T-helper 2 cell (primary cell): ENCODE measurements at places on chromosomes 11 and 22.

- no peak for DNase-seq
Observed at GRCh38 chr11:70314730-70315129, 44.2 kb downstream of the PPFIA1 start.

GRCh38 chr22:30922151-30922611 lies 46.4 kb downstream of the MORC2 start:
- peak; percentile 92 for DNase-seq

DNA sequence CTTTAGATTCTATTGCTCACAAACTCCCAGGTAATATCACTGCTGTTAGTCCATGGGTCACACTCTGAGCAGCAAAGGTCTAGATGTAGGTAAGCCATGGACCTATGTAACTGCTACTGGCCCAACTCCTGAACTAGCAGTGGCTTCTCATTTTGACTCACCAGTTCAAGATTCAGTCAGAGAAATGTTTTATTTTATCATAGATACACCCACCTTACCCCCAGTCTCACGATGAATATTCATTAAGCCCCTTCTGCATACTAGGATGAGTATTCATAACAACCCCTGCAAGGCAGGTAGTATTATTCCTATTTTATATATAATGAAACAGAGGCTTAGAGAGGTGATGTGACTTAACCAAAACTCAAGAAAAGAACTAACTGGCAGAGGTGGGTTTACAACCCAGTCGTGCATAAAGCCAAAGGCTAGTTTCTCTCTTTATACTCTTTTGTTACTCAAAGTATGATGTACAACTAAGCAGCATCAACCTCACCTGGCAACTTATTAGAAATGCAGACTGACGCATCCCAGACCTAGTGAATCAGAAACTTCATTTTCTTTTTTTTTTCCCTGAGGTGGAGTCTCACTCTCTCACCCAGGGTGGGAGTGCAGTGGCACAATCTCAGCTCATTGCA lies 957.6 kb upstream of the CCDC90B start:
- DNase-seq: no peak

DNA sequence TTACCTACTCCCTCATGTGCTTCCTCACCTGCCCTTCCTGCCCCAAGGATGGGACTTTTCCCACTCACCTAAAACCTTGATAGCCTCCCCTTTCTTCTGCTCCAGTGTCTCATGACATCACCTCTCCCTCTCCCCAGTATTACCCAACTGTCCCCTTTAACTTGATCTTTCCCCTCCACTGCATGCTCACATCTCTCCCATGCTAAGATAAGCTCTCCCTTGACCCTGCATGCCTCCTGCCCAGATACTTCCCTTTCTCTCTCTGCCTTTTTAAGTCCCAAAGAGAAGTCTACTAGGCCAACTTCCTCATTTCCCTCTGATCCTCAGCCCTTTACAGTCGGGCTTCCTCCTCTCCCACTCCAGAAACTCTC lies 14.8 kb downstream of the CD3E start:
- DNase-seq: no peak

DNA sequence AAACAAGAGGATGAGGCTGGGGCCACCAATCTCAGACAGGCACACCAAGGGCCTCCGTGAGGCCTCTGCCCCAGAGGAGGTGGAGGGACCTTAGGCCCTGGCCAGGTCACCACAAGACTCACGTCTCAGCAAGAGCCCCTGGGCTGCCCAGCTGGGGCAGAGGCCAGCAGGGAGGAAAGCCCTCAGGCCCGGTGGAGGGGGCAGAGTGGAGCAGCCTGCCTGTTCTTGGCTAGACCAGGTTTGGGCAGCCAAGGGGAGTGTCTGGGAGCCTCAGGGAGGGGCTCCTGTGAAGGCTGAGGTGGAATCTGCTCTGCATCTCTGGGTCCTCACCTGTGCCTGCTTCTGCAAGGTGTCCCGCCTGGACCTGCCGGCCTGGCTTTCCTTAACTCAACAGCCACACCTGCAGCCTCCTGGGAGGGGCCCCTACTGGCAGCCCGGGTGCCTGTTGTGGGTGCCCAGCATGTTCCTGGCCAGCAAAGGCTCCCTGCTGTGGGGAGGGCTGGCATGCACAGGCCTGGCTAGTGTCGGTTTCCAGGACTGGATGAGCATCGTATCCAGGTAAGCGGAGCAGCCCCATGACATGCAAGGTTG lies 11.9 kb downstream of the TTLL12 start:
- DNase-seq: no peak

DNA sequence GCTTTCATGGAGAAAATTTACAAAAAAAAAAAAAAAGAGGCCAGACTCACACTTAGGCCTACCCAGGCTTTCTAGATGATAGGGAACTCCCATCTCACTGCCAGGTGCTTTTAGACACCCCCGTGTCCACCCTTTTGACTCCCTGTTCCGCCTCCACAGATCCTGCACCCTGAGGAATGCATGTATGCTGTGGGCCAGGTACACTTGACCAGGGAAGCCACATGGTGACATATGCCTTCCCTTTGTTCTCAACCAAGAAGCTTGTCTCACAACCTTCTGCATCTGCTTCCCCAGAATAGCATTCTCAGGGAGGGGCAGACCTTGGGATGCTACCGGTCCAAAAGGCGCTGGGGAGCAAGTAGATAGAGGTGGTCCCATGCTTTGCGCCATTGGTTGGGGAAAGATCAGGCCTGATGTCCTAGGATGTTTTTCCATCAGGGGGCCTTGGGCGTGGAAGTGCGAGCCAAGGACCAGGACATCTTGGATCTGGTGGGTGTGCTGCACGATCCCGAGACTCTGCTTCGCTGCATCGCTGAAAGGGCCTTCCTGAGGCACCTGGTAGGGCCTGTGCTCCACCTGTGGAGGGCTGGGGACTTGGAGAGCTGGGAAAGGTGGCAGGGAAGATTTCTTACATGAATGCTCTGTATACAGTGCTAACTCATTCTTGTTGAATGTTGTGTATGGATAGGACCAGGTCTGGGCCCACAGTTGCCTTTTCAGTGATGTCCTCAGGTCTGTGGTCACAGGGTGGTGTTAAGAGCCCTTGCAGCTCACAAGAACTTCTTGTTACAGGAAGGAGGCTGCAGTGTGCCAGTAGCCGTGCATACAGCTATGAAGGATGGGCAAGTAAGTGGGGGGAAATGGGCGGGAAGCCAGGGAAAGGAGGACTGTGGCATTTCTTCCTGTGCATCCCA lies 7.5 kb downstream of the HMBS start:
- DNase-seq: no peak

DNA sequence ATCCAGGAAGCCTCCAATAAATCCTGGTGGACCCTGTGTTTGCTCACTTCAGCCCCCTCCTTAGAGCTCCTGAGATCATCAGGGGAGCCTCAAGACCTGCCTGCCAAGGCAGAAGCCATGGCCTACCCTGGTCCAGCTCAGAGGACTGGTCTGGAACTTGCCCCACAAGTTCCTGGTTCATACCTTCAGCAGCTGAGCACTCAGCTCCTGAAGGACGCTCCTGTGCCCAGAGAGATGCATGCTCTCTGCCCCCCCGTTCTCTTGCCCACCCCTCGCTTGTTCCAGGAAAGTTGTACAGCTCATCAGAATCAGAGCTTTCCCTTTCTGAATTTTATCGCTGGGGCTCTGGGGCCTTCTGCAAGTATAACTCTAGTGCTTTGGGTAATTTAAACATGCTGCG lies 210.5 kb upstream of the ISX start:
- DNase-seq: no peak

- no peak for DNase-seq
Observed at GRCh38 chr22:46646531-46647215, 26.5 kb downstream of the GRAMD4 start.

DNA sequence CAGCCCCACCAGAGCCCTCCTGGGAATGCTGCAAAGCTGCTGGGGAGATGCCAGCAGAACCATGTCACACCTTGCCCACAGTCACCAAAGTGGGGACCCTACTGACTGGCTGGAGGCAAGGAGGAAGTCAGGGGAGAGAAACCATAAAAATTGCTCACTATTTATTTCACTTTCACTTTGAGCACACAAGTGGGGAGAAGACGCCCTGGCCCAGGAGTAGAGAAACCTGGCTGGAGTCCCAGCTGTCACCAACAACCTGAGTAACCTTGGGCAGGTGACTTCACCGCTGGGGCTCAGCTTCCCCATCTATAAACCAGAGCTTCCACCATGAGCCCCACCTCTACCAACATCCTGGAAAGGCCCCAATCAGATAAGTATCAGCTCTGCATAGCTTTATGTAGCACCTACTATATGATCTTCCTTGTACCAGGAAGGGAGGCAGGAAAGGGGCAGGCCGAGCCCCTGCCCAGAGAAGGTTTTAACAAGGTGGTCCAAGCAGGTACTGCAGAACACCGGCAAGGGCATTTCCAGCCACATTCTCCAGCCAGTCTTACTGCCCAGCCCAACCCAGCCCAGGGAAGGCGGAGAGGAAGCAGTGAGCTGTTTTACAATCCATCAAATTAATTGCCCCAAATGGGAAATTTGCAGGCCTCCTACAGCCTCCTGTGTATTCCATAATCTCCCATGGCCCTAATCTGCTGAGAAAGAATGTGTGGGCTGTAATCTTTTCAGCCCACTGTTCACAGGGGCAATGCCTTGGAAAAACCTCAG lies 27.6 kb downstream of the PLEKHA7 start:
- peak; percentile 2 for DNase-seq

GRCh38 chr11:32426819-32427615 lies 8.3 kb downstream of the WT1 start:
- no peak for DNase-seq

GRCh38 chr11:2406451-2406850 lies 5.9 kb downstream of the TSSC4 start:
- no peak for DNase-seq

DNA sequence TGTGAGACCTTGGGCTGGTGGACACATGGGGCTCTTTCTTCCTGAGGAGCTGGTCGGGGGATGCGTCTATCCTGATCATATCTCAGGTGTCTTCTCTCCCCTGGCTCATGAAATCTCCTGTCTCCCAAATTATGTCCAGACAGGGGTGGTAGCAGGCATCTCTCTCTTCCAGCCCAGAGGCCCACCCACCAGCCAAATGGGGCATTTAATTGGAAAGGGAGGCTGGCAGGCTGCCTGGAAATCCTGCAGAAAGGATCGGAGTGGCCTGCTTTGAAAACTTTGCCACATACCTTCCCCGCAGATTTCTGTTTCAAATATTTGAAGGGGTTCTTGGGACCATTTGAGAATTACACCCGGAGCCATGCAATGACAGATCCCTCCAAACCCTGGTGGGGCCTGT lies 37.4 kb downstream of the SMIM38 start:
- no peak for DNase-seq

- DNase-seq: no peak
Observed at GRCh38 chr11:10301656-10302358, 3.1 kb upstream of the ADM start.

DNA sequence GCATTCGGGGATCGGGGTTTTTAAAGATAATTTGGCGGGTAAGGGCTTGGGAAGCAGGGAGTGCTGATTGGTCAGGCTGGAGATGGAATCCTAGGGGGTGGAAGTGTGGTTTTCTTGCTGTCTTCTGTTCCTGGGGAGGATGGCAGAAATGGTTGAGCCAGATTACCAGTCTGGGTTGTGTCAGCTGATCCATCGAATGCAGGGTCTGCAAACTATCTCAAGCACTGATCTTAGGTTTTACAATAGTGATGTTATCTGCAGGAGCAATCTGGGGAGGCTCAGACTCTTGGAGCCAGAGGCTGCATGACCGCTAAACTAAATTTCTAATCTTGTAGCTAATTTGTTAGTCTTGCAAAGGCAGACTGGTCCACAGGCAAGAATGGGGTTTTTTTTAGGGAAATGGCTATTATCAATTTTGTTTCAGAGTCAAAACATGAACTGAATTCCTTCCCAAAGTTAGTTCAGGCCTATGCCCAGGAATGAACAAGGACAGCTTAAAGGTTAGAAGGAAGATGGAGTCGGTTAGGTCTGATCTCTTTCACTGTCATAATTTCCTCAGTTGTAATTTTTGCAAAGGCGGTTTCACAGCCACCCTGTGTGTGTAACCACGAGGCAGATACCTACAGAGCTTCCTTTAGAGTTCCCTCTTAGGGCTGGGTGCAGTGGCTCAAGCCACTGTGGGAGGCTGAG lies 10.2 kb downstream of the SCGB1A1 start:
- no peak for DNase-seq

- DNase-seq: peak; percentile 59
Observed at GRCh38 chr11:64152841-64153691, 12.8 kb downstream of the MACROD1 start.

DNA sequence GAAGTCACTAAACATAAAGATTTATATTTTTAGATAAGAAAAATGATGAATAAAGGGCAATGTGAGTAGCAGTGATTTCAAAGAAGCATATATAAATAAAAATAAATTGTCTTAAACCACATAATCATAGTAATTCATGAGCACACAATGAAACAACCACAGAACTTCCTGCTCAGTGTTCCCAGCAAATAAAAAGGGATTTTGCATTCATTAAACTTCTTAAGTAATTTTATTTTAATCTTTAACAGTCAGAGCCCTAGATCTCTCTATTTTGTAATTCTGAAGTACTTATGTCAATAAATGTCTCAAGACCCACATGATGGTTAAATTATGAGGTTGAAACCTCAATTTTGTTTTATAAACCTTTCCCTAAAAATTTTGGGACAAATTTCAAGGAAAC lies 14.5 kb upstream of the MMP20 start:
- no peak for DNase-seq

DNA sequence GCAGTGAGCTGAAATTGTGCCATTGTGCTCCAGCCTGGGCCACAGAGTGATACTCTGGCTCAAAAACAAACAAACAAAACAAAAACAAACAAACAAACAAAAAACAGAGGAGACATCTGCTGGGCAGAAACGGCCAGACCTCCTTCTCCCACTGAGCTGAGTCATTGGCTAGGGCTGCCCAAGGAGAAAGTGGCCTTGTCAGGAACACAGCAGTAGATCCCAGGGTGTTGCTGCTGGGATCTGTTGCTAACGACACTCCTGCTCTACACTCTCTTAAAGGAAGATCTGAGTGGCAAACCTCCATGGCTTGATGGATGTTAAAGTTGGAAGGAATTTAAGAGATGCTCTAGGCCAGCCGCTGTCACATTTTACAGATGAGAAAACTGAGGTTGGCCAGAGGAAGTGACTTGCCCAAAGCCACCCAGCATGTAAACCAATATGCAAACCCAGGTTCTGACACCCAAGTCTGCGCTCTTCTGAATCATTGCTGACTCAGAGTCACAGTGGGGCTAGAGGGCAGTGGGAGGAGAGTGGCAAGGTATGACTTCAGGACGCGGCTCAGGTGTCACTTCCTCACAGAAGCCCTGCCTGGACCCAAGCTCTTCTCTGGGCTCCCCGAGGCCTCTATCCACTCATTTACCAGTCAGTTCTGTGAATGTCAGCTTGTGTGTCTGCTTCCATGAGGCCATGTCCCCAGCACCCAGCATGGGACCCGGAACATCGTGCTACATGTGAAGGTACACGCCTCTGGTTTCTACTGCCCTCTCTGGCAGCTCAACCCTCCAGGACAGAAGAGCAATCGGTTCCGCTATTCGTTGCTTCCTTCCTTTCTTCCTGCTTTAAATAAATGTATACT lies 11.3 kb upstream of the GDPD5 start:
- DNase-seq: no peak
